ENCODE measurements at places on chromosomes 12 and 14. TPM values are rescaled to one million over a fixed set of nuclear protein-coding genes. Genes with fewer than 3 reads are reported as not detected.
A peak's percentile ranks its signal among the peaks of the same experiment; 100 is the strongest.

- H3K36me3 ChIP-seq = no peaks in the 10 kb centered on the region
- H3K4me3 ChIP-seq = no peak overlapping the region
- DNase-seq = no peak
- H3K4me1 ChIP-seq = no peaks in the 10 kb centered on the region
- no peak overlapping the region for H3K27ac ChIP-seq
- H3K27me3 ChIP-seq = no peaks in the 10 kb centered on the region
Observed at GRCh38 chr12:21662122-21662792, 4.6 kb upstream of the LDHB start.

- peak overlapping the region; percentile 84 for H3K27ac ChIP-seq
- H3K4me1 ChIP-seq = peaks cover 49% of the 10 kb centered on the region
- no peaks in the 10 kb centered on the region for H3K36me3 ChIP-seq
- no peaks in the 10 kb centered on the region for H3K27me3 ChIP-seq
- DNase-seq = no peak
Observed at GRCh38 chr14:99522457-99522891, 41.3 kb downstream of the CCNK start.

GRCh38 chr14:71451501-71451900 lies 480.7 kb upstream of the RGS6 start:
- H3K4me1 ChIP-seq = no peaks in the 10 kb centered on the region
- DNase-seq = no peak
- H3K4me3 ChIP-seq = no peak overlapping the region
- no peaks in the 10 kb centered on the region for H3K27me3 ChIP-seq
- H3K27ac ChIP-seq = no peak overlapping the region
- H3K36me3 ChIP-seq = no peaks in the 10 kb centered on the region

GRCh38 chr14:36048667-36049066 lies 127.9 kb downstream of the PTCSC3 start:
- no peaks in the 10 kb centered on the region for H3K27me3 ChIP-seq
- H3K4me3 ChIP-seq = no peak overlapping the region
- no peaks in the 10 kb centered on the region for H3K36me3 ChIP-seq

DNA sequence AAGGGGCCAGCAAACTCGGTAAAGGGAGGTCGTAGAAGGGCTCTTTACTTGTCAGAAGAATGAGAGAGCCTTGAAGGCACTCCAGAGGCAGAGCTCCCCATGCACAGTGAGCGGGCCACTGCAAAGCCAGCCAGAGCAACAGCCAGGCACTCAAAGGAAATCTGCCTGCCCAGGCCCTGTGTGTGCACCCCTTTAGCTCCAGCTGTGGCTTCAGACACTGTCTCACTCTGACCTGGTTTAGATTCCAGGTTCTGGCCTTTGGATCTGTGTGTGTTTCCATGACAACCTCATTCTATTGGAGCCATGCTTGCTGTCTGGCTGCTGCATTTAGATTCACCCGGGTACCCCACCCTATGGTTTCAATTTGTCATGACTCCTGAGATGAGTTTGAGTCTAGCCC lies 170.3 kb downstream of the CAPZA3 start:
- no peaks in the 10 kb centered on the region for H3K27me3 ChIP-seq
- DNase-seq = no peak
- no peak overlapping the region for H3K4me3 ChIP-seq
- H3K36me3 ChIP-seq = no peaks in the 10 kb centered on the region

NDUFB1 gene
- total RNA-seq = 282 TPM

KRT85 gene
- total RNA-seq = not detected

All from transverse colon (tissue), 4 donors.